Stimulated activated CD4-positive, alpha-beta T cell treated with anti-CD3 and anti-CD28 coated beads, Interleukin-15, amount 100 ng/mL, for 24 hours (primary cell): ENCODE measurements at places on chromosomes 5 and 9.

DNA sequence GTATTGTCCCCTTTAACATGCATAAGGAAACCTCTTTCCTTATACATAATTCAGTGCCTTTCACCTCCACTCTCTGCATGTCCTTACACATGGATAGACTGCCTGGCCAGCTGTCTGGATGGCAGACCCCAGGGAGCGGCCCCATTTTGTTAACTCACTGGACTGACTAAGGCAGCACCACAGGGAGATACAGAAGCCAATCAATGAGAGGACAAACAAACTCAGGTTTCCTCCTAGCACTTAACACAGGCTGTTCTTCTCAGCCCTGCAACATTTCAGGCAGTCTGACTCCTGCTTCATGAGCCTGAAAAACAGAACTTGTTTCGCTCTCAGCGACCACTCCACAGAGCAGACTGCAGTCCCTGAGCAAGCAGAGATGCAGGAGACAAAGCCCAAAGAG, 135.4 kb upstream of the RASEF start:
- no peak for DNase-seq

- no peak for DNase-seq
These were observed 71.8 kb downstream of the TNC start for GRCh38 chr9:115046199-115046598.

DNA sequence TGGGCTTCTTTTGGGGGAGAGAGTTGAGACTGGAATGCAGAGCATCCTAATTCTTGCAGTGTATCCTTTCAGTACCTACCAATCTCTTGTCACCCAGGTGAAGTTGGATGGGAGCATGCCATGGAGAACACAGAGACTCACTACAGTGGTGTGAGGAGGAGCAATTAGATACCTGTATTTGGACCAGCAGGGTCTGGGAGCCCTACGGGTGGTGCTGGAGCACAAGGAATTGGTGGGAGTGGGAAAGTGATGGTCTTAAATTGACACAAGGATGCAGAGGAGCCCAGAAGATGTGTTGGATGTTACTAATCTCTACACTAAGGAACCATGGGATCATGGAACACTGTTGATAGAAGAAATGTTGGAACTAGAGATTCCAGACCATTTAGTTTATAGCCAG, 212.7 kb downstream of the CHSY3 start:
- no peak for DNase-seq

- DNase-seq, result no peak
These were observed 134.8 kb upstream of the KLF4 start for GRCh38 chr9:107624234-107624948.

GRCh38 chr9:38057416-38058195, 11.4 kb downstream of the SHB start:
- DNase-seq, result no peak

- no peak for DNase-seq
These were observed 138.1 kb downstream of the EMB start for GRCh38 chr5:50302815-50303490.

DNA sequence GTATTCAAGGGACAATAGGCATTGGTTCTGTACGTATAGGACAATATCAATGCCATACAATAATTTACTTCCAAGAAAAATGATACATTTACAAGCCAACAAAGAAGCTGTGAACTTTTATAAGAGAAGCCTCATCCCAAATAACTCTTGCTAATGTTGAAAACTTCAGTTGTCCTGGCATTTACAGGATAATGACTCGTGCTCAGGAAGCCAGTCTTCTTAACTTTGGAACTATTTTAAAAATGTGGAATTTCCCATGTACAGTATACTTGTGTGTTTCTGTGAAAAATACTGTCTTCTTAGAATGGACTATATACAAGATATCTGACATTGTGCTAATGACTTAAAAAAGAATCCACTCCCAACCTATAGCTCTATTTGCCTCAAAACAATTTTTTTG, 1479.3 kb upstream of the CDH9 start:
- DNase-seq, result no peak

DNA sequence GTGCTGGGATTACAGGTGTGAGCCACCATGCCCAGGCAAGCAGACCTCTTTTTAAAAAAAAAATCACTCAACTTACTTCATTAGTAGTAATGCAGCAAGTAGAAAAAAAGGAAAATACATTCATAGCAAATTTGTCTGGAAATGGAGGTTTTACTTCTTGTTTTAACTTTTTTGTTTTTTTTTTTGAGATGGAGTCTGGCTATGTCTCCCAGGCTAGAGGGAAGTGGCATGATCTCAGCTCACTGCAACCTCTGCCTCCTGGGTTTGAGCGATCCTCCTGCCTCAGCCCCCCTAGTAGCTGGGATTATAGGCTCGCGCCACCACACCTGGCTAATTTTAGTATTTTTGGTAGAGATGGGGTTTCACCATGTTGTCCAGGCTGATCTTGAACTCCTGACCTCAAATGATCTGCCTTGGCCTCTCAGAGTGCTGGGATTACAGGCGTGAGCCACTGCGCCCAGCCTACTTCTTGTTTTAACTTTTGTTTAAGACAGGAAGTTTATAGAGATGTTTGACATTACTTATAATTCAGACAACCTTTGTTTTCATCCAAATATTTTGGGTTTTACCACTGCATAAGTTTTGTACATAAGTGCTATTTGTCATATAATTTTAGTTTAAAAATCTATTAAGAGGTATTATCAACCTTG, 26.5 kb downstream of the UBE2R2 start:
- no peak for DNase-seq

DNA sequence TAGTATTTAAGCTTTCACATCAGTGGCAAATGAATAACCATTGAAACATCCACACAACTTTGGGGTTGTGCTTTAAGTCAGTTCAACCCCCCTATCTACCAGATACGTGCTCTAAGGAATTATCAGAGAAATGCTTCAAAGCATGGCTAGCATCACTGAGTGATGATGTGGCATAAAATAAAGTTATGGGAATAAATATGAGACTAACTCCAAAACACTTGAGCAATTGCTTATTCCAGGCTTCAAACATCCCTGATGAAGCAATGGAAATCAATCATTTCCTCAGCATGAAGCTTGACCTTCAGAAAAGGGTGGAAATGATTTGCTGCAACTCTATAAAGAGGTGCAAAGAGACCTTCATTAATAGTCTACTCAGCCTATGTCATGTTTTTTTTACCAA, 292.0 kb upstream of the SMC2 start:
- DNase-seq, result no peak

DNA sequence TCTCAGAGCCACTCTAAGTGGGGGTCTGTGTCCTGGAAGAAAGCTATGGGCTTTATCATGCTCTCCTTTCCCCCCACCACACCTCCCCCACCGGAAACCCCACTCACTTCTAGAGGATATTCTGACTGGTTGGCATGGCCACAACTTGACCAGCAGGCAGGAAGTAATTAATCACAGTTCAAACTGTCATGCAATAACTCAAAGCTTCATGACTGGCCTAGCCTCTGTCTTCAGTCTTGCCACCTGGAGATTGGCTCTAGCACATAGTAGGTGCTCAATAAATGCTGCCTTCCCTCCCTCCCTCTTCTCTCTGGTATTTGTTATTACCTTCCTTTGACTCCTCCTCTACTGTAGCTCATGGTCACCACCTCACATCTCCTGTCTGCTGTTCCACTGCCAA, 124.7 kb downstream of the GABBR2 start:
- DNase-seq, result no peak

DNA sequence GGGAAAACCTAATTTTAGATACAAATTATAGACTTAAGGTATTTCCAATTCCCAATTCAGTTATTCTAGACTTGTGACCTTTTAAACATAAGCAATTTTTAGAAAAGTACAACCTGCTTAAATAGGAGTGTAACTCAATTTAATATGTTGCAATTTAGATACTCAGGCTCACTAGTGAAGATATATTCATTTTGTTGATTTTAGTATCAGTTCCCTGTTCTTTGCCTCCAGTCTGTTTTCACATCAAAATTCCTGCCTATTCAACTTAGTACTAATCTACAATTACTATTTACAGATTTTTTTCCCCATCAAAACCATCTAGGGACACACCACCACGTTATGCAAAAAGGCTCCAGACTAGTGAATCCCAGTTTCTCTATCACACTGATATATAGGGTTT, 30.4 kb downstream of the PWWP2A start:
- no peak for DNase-seq

DNA sequence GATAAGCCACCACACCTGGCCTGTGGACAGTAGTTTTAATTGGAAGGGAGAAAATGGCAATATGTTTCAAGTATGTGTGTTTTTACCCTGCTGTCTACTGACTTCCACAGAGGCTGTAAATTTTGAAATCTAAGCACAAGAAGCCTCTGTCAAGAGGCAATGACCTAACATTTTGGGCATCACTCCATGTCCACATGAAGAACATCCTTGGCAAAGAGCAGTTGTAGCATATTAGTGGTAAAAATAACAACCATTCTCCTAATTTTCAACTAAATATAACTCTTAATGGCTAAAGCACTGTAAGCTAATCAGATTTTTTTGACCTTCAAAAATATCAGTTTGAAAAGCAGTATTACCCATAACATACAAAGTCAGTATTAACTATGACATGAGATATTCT, 100.3 kb upstream of the APC start:
- DNase-seq, result no peak

DNA sequence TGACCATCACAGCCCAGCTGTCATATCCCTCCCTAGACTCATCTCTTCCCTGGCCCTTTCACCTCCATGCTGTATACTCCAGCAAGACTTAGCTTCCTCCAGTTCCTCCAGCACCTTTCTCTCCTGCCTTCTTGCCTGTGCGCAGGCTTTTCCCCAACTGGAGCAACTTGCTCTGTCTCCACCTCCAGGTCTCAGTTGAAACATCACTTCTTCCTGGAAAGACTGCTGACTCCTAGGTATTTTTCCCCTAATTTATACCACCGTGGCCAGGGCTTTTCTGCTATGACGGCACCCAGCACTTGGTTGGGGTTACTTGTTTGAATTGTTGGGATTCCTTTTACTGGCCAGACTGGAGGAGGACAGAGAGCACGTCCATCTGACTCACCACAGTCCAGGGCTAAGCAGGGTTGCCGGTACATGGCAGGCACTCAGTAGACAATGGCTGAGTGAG, 67.5 kb downstream of the KCNIP1 start:
- no peak for DNase-seq

DNA sequence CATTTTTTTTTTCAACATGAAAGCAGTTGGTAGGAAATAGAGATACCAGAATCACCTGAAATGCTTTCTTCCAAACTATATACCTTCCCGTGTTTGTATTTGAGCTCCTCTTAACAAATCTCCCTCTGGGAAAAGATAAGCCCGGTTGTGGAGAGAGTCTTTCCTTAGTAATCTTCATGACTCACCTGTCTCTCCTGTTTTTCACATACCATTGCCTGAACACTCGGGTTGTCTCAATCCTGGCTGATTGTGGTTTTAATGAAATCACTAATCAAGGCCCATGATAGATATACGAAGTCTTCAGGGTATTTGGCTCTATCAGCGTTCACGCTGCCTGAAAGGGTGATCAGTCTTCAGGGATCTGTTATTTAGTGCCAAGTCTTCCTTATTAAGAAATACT, 136.7 kb downstream of the MAN2A1 start:
- DNase-seq, result no peak

DNA sequence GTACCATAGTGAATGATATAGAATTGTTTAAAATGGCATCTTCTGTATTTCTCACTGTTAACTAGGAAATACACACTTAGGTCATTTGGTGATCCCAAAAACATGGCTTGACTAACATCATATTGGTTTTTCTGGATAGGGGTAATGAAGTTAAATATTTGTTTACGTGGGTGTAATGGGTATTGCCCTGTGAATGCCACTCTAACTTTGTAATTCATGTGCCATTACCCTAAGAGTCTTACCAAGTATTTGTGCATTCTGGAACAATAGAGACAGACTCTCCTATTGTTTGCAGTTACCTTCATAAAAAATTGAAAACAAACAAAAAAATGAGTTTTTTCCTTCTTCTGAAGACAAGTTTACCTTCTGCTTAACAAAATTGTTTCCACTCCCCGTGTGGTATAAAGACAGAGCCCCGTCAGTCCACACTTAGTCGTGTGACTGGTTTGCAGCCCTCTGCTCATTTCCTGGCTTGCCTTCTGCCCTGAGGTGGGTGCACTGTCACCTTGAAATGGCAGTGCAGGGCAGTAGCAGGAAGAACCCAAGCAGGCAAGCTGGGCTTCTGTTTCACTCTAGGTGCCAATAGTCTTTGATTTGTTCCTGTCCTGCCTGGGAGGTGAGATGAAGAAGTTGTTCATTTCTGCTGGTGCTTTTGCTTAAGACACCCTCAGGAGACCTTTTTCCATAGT, 9.6 kb upstream of the CATSPER3 start:
- no peak for DNase-seq

GRCh38 chr5:172102913-172103626, 85.0 kb downstream of the STK10 start:
- DNase-seq, result peak; percentile 62

GRCh38 chr5:64384765-64385164, 121.0 kb upstream of the RGS7BP start:
- no peak for DNase-seq

- no peak for DNase-seq
These were observed 152.7 kb downstream of the ADCY2 start for GRCh38 chr5:7548596-7548995.

DNA sequence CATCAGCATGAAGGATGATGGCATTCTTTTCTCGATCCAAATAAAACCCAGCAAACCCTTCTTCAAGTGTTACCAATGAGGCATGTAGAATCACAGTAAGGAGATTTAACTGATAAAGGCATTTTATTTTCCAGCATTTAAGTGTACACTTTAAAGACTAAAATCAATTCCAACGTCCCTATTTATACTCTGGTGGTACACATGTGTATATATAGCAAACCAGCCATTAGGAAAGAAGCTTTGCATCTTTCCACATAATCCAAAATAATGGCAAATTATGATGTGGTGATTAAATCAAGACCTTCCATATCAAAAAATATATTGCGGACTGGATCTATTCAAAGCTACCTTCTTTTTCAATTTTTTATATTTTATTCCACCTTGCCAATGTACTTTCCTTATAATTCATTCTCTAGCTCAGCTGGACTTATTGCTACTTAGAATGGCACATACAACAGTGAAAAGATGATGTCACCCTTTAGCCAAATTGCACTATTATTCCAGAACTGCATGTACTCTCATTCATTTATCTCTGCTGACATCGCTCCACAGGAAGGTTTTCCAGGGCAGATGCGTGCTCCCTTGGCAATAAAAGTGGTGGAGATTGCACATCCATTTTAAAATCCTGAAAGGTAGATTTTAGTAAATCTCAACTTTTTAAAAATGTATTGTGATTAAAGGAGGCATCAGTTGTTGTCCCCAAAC, 63.3 kb upstream of the SLC30A5 start:
- DNase-seq, result no peak

- DNase-seq, result peak; percentile 57
These were observed 45.1 kb downstream of the ERGIC1 start for GRCh38 chr5:172878933-172879752.

- DNase-seq, result peak; percentile 15
These were observed at the start of gene EPB41L4A for GRCh38 chr5:112419164-112419985. EPB41L4A (minus strand) TSS chr5:112419277; CDS start chr5:112419039, 238 bp downstream.

GRCh38 chr5:38755181-38755580, 90.6 kb upstream of the OSMR start:
- no peak for DNase-seq

GRCh38 chr9:85276741-85277140, 465.0 kb downstream of the AGTPBP1 start:
- no peak for DNase-seq

GRCh38 chr9:81022177-81022576, 667.2 kb downstream of the TLE1 start:
- no peak for DNase-seq
